ENCODE measurements at places on chromosomes 2 and 18.
A peak's percentile ranks its signal among the peaks of the same experiment; 100 is the strongest.

DNA sequence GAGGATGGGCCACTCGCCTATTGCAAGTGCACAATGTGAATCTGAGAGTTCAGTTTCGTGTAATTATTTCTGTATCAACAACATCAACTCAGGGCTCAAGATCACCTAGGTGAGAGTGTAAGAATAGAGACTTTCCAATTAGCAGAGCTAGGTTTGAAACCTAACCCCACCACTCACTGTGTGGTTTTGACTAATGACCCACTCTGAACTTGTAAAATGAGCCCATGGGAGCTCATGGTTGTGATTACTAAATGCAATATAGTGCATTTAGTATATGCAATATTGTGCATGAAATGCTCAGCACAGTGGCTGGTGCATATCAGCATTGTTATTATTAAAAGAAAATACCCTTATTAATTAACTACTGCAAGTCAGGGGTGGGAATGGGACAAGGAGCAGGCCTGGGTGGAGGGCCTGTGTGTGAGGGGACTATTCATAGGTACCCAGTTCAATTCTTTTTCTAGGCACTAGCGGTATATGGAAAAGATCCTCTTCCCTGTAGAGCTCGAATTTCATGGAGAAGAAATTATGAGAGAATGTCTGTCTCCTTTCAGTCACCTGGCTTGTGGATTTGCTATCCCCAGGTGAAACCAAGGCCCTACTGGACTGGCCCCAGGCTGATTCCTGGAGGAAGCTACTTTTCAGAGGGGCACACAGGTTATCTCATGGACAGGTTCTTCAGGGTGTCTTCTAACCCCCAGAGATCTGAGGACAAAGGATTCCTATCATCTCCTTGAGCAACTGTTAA, 169.5 kb downstream of the GFPT1 start:
- peak; percentile 19 for DNase-seq

DNA sequence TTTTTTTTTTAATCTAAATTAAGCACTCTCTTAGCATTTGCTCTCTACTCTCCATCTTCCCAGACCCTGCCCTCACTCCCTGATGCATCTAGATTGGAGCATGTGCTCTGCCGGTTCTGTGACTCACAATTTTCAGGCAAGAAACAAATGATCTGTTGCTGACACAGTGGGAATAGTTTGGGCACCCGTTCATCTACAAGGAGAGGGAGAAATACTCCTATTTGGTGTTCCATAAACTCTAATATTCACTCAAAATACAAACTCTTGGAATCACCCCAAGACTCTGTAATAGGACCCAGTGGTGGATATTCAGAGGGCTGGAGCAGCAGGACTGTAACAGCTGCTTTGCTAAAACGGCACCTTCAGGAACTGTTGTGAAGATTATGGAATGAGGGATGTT, 37.1 kb upstream of the LINC00305 start:
- DNase-seq, result no peak

DNA sequence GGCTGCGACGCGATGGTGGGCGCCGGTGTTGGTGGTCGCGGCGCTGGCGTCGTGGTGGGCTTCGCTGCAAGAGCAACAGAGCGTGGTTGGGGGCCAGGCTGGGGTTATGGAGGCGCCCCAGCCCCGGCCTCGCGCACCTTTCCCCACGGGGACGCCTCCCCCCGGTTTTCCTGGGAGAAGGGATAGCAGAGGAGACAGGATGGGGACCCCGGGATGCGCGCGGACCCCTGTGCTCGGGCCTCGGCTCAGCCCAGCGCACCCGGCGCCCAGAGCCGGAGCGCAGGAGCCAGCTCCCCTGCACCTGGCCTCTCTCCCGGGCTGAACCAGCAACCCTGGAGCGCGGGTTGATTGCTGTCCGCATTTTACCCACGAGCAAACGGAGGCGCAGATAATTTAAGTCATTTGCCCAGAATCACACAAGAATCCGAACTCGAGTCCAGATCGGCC, 1.0 kb downstream of the CD8A start:
- DNase-seq, result no peak

- peak; percentile 67 for DNase-seq
These were observed 47.7 kb downstream of the OSBPL6 start for GRCh38 chr2:178241844-178242551.

DNA sequence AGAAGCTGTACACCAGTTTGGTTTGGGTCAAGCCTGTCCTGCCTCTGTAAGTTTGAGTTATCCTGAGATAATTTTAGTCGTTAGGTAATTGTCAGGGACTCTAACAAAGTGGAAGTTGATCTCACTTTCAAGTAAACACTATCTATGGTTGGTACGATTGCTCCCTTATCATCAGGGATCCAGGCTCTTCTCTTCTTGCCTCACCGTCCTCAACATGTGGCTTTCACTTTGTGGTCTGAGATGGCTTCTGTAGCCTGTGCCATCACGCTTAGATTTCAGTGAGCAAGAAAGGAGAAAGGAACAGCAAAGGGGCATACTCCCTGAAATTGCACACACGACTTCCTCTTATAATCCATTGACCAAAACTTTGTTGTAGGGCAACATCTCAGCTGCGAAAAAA, 115.6 kb downstream of the CTAGE1 start:
- DNase-seq, result no peak

- DNase-seq, result peak; percentile 59
These were observed 2.4 kb downstream of the CTIF start for GRCh38 chr18:48541026-48541746.

DNA sequence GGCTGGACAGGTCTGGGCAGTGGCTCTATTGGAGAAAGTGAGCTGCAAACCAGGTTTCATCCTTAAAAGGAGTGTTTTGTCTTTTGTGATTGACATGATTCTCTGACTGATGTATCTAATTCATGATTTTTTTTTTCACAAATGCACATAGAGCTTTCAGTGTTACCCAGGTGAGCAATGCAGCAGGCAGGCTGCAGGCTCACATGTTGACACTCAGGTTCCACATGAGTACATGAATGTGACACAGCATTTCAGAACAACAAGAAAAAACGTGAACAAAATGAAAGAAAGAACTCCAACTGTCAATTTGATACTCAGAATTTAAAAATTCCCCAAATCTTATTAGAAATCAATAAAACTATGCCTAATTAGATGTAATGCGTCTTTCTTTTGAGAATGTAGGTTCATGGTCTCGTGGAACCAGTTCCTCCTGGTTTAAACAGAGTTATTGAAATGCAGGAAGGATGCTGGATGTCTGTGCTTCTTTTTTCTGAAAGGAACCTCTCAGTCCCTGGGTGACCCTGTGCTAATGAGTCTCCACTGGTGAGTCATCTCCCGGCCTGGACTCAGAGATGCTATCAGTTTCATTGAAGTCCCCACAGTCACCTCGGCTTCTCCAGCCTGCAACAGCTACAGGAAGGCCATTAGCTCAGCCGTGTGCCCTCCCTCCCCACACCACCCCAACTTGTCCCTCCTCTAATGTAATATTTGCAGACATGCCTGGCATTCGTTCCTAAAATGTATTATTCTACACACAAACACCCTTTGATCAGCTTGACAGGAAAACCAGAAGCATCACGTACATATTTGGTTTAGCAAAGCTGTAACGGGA, 430.4 kb downstream of the LPIN1 start:
- DNase-seq, result no peak

- no peak for DNase-seq
These were observed 61.2 kb downstream of the FARSB start for GRCh38 chr2:222594679-222595078.

- no peak for DNase-seq
These were observed 4.0 kb downstream of the EMILIN2 start for GRCh38 chr18:2850816-2851215.

- DNase-seq, result no peak
These were observed 907 bp upstream of the SUCLG1 start for GRCh38 chr2:84459944-84460429.

DNA sequence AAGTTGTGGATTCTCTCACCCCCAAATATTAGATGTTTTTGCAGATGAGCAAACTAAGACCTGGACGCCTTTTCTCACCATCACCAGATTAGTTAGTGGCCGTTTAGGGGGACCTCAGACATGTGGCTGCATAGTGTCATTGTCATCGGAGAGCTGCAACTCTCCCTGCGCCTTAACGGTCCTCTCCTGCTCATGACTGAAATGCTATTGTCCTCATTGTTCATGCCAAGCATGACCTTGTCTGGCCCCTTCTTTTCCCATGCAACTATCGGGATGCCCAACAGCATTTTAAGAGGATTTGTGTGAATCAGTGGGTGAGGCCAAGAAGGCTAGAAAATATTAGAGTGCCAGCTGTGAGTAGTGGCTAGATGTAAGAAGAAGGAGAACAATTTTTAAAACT, 174.2 kb downstream of the SOCS6 start:
- no peak for DNase-seq

DNA sequence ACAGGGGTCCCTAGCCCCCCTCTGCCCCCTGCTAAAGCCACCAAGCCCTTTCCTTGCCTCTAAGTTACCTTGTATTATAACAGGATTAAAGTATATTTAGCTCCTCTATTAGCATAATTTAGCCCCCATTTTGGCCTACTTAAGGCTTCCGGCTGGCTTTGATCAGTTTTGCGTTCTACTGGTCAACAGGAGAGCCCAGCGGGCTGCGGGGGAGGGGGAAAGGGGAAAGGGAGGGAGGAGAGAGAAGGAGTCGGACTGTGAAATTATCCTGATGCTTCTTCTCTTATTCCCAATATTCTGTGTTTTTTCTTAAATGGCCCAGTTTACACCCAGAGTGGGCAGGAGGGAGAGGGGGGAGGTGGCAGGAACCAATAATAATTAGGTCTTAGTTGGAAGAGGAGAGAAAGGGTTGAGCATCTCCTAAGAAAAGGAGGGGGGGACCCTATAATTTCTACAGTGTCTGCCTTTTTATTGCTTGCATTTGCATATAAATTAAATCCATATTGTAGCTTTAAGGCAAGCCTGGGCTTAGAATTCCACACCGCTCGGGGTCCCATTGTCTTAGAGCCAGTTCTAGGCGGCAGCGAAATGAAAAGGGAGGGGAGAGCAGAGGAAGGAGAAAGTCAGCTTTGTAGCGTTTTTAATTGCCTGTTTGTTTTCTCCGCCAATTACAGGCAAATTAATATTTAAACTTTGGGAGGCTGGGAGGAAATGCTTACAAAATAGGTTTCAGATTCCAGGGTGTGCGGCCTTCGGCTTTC, 39.6 kb downstream of the EN1 start:
- DNase-seq, result no peak

- no peak for DNase-seq
These were observed at the start of gene CXCR1 for GRCh38 chr2:218166791-218167190. TSS of gene CXCR1 (minus strand) at chr2:218166962. CDS start at chr2:218165211, 1,751 bp downstream.

DNA sequence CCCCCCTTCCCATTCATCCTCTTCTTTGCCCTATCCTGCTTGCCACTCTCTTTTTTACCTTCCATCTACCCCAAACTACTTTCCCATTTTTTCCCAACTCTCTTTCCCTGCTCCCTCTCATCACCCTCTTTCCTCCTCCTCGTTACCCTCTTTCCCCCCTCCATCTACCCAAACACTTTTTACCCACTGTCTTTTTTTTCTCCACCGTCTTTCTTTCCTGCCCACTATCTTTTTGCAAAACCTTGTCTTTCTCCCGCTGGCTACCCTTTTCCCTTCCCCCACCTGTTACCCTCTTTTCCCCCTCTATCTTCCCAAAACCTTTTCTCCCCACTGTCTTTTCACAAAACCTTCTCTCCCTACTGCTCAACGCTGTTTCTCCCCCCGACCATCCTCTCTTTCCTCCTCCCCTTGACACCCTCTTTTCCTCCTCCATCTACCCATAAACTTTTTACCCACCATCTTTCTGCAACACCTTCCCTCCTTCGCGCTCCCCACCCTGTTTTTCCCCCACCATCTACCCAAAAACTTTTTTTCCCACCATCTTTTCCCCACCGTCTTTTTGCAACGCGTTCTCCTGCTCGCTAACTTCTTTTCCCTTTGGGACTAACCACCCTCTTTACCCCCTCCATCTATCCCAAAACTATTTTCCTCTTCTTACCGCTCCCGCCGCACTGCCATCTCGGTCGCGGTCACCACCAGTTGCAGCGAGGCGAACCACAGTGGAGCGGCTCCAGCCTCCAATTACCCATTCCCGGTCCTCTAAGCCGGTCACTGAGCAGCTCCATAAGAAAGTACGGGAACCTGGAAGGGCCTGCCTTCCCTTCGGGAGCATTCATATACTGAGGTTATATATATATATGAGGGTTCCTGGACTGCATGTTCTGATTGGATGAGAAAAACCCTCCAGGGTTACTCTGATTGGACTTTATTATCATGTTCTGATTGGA, 15.0 kb downstream of the CCDC74A start:
- no peak for DNase-seq

GRCh38 chr2:25063876-25064660, 22.2 kb downstream of the EFR3B start:
- no peak for DNase-seq

GRCh38 chr2:131577812-131578211, 50.1 kb downstream of the CCDC74A start:
- no peak for DNase-seq

GRCh38 chr2:111975053-111975552, 76.7 kb downstream of the MERTK start:
- DNase-seq, result peak; percentile 51

- DNase-seq, result no peak
These were observed 57.5 kb downstream of the DTNB start for GRCh38 chr2:25615920-25616319.

GRCh38 chr18:49178321-49178720, 227.6 kb upstream of the SMAD7 start:
- no peak for DNase-seq

DNA sequence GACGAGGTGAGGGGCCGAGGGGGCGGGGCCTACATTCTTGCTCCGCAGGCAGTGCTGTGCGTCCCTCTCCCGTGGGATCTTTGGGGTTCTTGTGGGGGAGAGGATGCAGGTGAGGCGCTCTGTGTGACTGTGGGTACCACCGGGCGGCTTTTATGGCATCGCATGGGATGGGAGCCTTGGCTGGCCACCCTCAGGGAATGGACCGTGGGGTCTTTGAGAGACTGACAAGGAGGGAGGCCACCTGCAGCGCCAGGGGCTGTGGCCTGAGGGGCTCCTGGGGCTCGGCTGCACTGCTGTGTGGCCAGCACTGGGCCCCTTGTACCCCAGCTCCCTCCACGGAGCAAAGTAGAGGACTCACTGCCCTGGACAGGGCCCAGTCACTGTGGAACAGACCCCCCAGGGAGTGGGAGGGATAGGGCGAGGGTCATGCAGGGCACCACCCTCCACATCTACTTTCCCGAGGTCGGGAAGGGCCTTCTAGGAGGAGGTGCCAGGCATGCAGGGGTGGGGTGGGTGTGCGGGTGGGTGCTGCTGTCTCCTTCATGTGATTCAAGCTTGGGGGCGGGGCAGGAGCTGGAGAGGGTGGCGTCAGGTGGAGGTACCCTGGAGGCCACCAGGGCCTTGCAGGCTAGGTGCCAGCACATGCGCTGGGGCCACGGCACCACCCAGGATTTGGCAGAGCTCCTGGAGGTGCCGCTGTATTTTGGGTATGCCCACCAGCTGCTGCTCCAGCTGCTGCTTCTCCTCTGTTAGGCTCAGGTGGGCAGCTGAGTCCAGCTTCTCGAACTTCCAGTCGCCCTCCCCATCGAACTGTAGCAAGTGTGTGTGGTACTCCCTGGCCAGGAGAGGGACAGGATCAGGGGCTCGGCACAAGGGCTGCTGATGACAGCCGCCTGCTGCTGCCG, 1072.4 kb downstream of the RPIA start:
- DNase-seq, result no peak

GRCh38 chr18:27491772-27492171, 306.7 kb upstream of the CHST9 start:
- no peak for DNase-seq
